Activated CD4-positive, alpha-beta T cell treated with anti-CD3 and anti-CD28 coated beads for 1 hour (primary cell): ENCODE measurements at places on chromosomes 6 and 20.

- no peak for DNase-seq
Observed at GRCh38 chr20:15895126-15895525, 678.1 kb downstream of the KIF16B start.

GRCh38 chr6:4346659-4347333 is 211.4 kb upstream of the ECI2 start:
- no peak for DNase-seq

GRCh38 chr20:31823360-31824124 is 4.4 kb downstream of the MYLK2 start:
- no peak for DNase-seq

DNA sequence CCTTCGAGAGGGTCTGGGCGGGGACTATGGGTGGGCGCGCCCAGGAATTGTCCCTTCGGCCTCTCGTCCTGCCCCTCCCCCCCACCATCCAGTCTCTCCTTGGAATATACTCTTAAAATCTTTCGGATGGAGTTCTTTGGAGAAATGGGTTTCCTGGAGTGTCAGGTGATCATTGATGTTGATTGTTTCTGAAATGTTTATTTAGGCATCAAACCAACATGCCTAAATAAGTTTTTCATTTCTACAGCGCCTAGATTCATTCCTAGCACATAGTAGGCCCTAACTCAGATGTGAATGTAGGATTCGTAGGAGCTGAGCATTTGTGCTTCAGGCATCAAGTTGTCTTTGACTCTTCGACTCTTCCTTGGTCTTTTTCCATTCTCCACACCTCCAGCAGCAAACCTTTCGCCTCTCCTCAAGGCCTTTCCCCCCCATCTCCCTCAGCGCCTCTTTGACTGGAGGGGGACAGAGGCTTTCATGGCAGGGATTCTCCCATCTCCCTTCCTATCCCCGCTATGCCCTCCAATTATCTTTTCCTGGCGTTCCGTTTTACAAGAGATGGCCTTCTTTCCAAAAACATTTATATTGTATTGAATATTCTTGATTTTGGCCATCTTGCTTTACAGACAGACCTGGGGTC is 610 bp downstream of the CASP8AP2 start:
- no peak for DNase-seq

DNA sequence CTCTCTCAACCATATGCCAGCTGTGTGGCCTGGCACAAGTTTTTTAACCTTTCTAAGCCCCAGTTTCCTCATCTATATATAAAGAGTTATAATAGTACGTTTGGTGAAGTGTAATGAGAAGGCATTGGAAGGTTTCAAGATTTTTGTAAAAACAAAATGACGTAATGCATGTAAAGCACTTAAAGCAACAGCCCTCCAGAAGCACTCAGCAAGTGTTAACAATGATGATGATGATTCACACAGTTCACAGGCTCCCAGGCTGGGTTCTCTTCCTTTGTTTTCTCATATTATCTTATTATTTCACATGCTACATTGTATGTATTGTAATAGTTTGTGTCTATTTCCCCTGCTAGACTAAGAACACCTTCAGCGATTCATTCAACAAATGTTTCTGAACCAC is 6.2 kb downstream of the CEP250 start:
- no peak for DNase-seq

DNA sequence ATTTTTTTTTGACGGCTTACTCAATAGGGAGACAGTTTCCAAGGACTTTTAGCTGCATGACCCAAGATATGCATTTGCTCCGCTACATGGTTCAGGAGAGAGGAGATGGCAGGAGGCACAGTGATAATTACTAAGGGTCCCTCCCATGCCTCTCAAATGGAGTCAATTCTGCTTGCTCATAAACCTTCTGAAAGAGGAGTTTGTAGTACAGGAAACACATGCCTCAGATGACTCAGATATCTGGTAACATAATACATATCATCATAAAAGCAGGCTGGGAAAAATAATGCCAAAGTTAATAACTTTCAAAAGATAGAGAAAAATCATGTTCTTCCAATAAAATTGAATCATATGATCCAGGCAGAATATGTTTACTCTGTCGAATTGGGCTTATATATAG is 97.6 kb upstream of the DEFB112 start:
- no peak for DNase-seq

DNA sequence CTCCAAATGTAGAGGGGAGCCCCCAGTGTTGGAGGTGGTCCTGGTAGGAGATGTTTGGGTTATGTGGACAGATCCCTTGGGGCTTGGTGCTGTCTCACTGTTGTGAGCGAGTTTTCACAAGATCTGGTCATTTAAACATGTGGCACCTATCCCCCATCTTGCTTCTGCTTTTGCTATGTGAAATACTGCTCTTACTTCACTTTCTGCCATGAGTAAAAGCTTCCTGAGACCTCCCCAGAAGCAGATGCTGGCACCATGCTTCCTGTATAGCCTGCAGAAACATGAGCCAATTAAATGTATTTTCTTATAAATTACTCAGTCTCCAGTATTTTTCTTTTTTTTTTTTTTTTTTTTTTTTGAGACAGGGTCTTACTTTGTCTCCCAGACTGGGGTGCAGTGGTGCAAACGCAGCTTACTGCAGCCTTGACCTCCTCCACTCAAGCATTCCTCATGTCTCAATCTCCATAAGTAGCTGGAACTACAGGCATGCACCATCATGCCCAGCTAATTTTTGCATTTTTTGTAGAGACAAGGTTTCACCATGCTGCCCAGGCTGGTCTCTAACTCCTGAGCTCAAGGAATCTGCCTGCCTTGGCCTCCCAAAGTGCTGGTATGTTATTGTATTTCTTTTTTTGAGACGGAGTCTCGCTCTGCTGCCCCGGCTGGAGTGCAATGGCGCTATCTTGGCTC is 177.1 kb downstream of the ALDH8A1 start:
- DNase-seq = no peak

- peak; percentile 48 for DNase-seq
Observed at GRCh38 chr6:2749969-2750600, 637 bp downstream of the MYLK4 start.

- no peak for DNase-seq
Observed at GRCh38 chr6:135860361-135860760, 8.9 kb downstream of the PDE7B start.
